ENCODE measurements at places on chromosomes 2 and 18.

DNA sequence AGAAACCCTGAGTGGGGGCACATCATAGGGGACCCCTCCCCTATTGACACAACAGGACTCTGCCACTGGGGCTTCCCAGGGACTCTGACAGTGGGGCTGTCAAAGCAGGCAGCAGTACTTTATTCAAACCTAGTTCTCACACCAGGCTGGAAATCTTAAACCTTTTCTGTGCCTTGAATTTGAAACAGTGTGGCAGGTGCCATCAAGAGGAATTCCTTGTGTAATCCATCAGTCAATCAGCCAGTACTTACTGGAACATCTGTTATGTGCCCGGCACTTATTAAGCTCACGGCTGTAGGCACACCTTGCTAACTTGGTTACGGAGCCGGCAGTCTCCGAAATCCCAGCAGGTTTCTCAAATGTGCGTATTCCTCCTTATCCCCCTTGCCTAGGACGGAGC is 12.0 kb downstream of the GLI2 start:
- DNase-seq: peak; percentile 50

DNA sequence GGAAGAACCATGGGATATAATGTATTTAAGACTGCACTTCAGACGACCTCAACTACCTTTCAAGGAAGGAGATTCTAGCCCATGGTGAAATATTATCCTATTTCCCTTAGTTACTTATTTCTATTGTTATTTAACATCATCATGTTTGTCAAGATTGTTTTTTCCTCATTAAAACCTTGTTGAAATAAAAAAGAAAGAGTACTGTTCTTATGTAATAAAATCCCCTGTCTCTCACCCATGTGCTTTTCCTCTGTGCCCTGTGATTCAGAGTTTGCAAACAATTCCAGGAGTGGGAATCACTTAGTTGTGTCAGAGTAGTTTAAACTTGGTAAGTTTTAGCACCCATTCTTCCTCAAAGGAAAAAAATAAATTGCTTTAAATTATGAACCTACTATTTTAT is 43.6 kb downstream of the ERBB4 start:
- no peak for DNase-seq

GRCh38 chr2:40113272-40113968 is 334.4 kb upstream of the THUMPD2 start:
- no peak for DNase-seq

DNA sequence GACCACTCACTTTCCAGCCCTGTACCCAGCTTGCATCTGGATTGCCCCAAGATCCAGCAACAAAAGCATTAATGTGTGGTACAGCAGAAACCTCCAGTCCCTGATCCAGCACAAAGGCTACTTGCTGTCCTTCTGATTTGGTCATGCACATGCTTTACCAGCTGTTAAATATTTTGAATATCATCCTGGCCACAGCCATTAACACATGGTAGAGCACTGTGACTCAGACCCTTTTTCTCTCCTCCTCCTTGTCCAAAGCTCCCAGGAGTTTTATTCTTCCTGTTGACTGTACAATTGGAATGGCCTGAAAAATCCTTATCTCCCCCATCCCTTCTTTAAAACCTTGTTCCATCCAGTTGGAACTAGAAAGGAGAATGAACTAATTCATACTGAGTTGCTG is 419.7 kb upstream of the TNP1 start:
- DNase-seq: no peak

DNA sequence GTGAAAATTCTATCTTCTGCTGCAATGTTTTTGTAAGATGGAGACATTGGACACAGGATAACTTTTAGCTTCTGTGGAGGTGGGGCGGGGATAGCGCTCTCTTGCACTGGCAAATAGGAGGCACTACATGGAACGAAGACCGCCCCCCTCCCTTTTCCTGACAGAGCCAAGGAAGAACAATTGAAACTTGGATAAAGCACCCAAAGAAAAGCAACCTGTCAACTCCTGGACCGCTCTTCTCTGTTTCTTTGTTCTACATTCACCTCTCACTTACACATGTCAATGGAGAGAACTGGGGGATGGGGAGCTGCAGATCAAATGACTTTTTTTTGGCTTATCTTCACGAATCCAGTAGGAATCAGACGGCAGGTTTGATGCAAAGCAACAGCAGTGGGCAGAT is 126.3 kb upstream of the CHAC2 start:
- no peak for DNase-seq

- DNase-seq: no peak
These were observed 101.9 kb downstream of the ACOXL start for GRCh38 chr2:110834134-110834827.
